Spinal cord (tissue), 10 donors: ENCODE measurements at places on chromosomes 6 and 20. TPM values are rescaled to one million over a fixed set of nuclear protein-coding genes. Genes with fewer than 3 reads are reported as not detected.

ZSCAN31 gene
- total RNA-seq, result 19.9 TPM

ZNF343 gene
- total RNA-seq, result 11.5 TPM

OR12D3 gene
- not detected for total RNA-seq

SLC24A3 gene
- total RNA-seq, result 17.5 TPM

BPIFA1 gene
- not detected for total RNA-seq

LINC00237 gene
- 4.4 TPM for total RNA-seq

PRRT1 gene
- 0.83 TPM for total RNA-seq

- no peak overlapping the region for H3K27ac ChIP-seq
- no peaks in the 10 kb centered on the region for H3K36me3 ChIP-seq
- H3K27me3 ChIP-seq, result no peaks in the 10 kb centered on the region
- H3K4me3 ChIP-seq, result no peak overlapping the region
Observed at GRCh38 chr6:89518352-89519055, 85.6 kb downstream of the ANKRD6 start.

GRCh38 chr6:3317741-3318211, 59.0 kb downstream of the PSMG4 start:
- no peak for DNase-seq
- peaks cover 17% of the 10 kb centered on the region for H3K36me3 ChIP-seq
- H3K4me3 ChIP-seq, result no peak overlapping the region
- H3K27ac ChIP-seq, result no peak overlapping the region

DNA sequence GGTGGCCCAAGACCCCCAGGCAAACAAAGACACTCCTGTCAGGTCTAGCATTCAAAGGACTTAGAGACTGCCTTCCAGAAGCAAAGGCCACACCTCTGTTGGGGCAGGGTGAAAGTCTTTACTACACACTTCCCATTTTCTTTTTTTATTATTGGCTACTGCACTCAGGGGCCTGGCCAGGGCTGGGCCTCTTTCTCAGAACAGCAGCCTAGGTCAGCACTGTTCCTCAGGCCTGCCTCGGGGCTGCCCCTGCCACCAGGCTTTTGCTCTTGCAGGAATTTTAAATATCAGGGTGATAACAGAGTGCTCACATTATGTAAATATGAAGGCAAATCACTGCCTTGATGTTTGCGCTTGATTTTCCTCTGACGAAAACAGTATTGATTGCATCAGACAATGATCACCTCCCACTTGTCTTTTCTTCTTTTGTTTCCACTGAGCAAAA, 18.5 kb downstream of the GSTA4 start:
- H3K27ac ChIP-seq, result no peak overlapping the region
- DNase-seq, result no peak
- no peaks in the 10 kb centered on the region for H3K27me3 ChIP-seq
- H3K4me3 ChIP-seq, result no peak overlapping the region

GRCh38 chr20:45362804-45363610, at the start of gene SYS1:
Gene SYS1 (plus strand): TSS chr20:45363156. CDS start chr20:45363532, 376 bp downstream.
- H3K4me3 ChIP-seq, result peak within 1 kb of the TSS; percentile 90
- H3K36me3 ChIP-seq, result peaks cover 22% of the 10 kb centered on the region
- DNase-seq, result peak; percentile 100

DNA sequence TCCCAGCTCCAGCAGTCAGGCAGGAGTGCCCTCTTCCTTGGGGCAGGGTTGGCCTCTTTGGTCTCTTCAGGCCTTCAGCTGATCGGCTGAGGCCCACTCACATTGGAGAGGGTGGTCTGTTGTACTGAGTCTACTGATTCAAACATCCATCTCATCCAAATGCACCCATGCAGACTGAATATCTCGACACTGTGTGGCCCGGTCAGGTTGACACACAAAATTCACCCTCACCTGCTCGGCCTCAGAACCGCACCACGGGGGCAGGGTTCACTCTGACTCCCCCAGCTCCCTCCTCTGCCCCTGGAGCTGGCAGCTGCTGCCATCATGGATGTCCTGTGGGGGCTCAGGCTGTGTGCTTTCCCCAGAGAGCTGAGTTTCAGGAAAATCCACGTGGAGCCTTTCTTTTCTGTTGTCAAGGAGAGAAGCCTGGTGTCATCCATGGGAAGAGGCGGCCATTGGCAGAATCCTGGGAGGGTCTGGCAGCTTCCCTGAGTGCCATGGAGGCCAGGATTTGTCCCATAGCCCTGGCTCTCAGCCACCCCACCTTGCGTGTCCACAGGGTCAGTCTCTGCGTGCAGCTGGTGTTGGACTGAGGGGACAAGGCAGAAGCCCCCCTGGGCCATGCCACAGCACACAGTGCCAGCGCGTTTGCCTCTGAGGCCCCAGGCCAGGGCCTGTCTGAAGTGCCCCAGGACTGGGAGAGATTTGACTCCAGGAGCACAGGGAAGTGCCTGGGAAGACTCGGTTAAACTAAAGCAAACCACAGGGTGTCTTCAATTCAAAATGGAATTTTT, 114.1 kb downstream of the ERMARD start:
- DNase-seq, result no peak
- peaks cover 29% of the 10 kb centered on the region for H3K4me1 ChIP-seq
- H3K4me3 ChIP-seq, result no peak overlapping the region
- H3K27ac ChIP-seq, result no peak overlapping the region
- no peaks in the 10 kb centered on the region for H3K27me3 ChIP-seq

DNA sequence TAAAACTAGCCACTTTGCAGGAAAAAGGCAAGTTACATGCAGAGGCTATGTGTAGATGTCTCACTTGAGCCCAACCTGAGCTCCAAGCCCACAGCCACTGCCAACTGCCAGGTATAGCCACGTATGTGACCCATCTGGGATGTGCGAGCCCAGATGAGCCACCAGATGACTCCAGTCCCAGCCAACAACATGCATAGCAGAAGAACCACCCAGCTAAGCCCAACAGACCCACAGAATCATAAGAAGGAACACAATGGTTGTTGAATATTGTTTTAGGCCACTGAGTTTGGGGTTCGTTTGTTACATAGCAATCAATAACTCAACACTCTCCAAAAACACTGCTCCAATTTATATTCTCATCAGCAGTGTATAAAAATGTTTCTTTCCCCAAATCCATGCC, 16.3 kb downstream of the FAM50B start:
- H3K36me3 ChIP-seq, result no peaks in the 10 kb centered on the region
- no peak for DNase-seq
- peaks cover 7% of the 10 kb centered on the region for H3K4me1 ChIP-seq
- no peak overlapping the region for H3K27ac ChIP-seq
- H3K27me3 ChIP-seq, result no peaks in the 10 kb centered on the region

- peaks cover 3% of the 10 kb centered on the region for H3K27me3 ChIP-seq
- peaks cover 20% of the 10 kb centered on the region for H3K4me1 ChIP-seq
- no peak overlapping the region for H3K27ac ChIP-seq
- no peak overlapping the region for H3K4me3 ChIP-seq
- no peak for DNase-seq
Observed at GRCh38 chr6:168647271-168647670, 206.3 kb downstream of the SMOC2 start.

DNA sequence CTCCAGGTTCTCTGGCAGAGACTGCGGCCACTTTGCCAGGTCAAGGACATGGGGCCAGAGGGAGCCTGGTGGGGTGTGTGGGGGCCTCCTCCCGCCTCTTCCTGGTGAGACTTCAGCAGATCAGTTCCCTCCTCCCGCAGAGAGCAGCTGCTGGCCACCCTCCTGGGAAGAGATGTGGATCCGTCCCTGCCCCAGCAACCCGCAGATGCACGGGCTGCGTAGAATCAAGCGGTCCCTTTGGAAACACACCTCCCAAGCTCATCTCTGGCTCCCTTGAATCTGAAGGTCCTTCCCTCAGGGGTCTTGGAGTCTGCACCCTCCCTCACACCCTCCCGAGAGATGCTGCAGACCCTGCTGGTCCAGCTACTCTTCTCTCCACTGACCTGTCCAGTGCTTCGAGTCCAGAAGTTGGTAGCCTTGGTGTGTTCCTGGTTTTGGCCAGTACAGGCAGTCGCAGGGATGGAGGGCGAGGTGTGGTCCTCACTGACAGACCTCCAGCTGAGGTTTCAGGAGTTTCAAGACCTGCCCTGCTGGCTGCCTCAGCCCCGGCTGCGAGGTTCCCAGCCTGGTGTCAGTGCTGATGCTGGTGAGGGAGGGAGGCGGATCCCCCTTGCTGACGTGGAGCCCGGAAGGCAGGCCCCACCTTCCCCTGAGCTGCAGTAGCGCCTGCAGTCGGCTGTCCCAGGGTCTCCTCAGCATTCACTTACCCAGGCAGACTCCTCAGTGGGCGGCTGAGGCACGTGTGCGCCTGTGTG, at the start of gene NPBWR2:
TSS of gene NPBWR2 (minus strand) at position 585 of the 755 bp plus-strand sequence. CDS start 734 bp downstream, outside the sequence.
- H3K4me3 ChIP-seq, result no peak within 1 kb of the TSS
- H3K27me3 ChIP-seq, result no peaks in the 10 kb centered on the region
- no peak for DNase-seq
- peaks cover 5% of the 10 kb centered on the region for H3K36me3 ChIP-seq
- H3K4me1 ChIP-seq, result peaks cover 37% of the 10 kb centered on the region
- no peak within 1 kb of the TSS for H3K27ac ChIP-seq

- peak overlapping the region; percentile 100 for H3K27ac ChIP-seq
- no peaks in the 10 kb centered on the region for H3K27me3 ChIP-seq
Observed at GRCh38 chr6:26021001-26021349, 58.4 kb downstream of the TRIM38 start.

GRCh38 chr6:39822846-39823815, 31.0 kb downstream of the DAAM2 start:
- no peak overlapping the region for H3K4me3 ChIP-seq
- peaks cover 49% of the 10 kb centered on the region for H3K4me1 ChIP-seq
- peak overlapping the region; percentile 79 for H3K27ac ChIP-seq
- H3K27me3 ChIP-seq, result no peaks in the 10 kb centered on the region
- DNase-seq, result no peak
- H3K36me3 ChIP-seq, result peaks cover 3% of the 10 kb centered on the region

DNA sequence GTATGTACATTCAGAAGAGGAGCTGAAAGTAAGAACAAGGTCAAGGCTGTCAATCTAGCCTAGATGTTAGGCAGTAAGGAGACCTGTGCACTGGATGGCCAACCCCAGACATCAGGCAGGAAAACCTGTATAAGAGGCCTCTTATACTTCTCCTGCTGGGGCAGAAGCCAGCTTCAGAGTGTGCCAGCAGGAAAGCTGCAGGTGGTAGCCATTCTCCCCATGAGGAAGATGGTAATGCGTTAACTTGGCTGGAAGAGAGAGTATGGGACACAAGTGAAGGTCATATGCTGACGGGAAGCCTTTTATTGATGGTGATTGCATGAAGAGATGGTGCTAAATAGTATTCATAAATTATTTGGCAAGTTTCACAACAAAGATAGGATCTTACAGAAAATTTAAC, 20.6 kb downstream of the NHLRC1 start:
- no peak for DNase-seq
- H3K4me1 ChIP-seq, result no peaks in the 10 kb centered on the region
- H3K27ac ChIP-seq, result no peak overlapping the region
- H3K36me3 ChIP-seq, result no peaks in the 10 kb centered on the region

DNA sequence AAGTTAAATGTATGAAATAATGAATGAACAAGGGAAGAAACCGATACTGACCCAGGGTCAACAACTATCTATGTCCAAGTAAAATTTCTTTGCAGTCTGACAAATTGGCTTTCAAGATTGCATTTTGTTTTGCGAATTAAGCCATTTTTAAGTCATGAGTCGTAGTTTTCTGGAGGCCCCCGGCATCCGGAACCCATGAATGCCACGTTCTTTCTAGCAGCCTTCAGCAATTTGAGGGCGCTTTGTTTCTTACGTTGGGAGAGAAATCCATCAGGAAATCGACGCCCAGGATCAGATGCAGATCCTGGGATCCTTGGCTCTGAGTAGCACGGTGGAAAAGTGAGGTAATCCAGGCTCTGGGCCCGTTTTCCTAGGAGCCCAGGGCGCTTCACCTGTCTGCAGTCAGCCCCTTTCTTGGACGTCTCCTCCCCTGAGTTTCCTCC, 309 bp upstream of the ABRACL start:
- no peaks in the 10 kb centered on the region for H3K36me3 ChIP-seq
- peak overlapping the region; percentile 48 for H3K27ac ChIP-seq
- peaks cover 6% of the 10 kb centered on the region for H3K4me1 ChIP-seq
- peak; percentile 15 for DNase-seq

DNA sequence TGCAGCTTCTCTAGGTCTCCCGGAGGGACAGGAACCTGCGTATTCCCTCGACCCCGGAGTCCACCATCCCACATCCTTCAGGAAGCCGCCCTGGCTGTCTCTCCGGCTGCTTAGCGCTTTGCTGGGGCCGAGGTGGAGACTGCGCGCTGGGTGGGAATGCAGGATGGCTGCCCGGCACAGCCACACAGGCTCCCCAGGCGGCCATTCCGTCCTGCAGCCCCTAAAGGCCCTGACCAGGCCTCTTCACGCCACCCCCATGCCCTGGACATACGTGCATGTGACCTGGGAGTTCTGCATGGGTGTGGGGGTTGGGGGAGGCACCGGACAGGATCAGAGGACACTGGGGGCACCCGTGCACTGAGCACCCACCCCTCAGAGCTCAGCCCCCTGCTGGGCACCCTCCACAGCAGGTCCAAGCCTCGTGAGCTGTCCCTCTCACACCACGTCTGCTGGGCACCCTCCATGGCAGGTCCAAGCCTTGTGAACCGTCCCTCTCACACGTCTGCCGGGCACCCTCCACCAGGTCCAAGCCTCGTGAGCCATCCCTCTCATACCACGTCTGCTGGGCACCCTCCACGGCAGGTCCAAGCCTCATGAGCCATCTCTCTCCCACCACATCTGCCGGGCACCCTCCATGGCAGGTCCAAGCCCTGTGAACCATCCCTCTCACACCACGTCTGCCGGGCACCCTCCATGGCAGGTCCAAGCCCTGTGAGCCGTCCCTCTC, 40.4 kb upstream of the CHRNA4 start:
- no peak for DNase-seq
- no peaks in the 10 kb centered on the region for H3K27me3 ChIP-seq
- peaks cover 36% of the 10 kb centered on the region for H3K36me3 ChIP-seq
- H3K27ac ChIP-seq, result no peak overlapping the region

DNA sequence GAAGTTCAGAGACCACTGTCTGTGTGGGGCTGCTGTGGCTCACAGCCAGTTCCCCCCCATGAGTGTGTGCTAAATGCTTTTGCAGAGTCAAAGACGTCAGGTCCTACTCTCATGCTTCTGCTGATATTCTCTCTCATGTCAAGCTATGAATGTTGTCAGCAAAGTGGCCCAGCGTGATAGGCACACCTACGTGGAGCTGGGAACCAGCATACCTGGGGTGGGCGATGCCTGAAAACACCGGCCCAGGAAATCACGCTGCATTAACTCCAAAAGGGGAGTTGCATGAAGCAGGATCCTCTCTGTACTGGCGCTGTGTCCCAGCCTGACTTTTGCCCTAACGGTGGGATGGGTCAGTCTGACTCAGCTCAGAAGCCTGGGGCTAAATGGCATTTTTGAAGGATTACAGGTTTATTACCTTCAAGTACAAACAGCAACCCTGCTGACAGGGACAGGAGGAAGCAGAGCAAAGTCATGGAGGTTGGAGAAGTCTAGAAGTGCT, 9.0 kb upstream of the MRPS10 start:
- peaks cover 20% of the 10 kb centered on the region for H3K36me3 ChIP-seq
- H3K4me3 ChIP-seq, result no peak overlapping the region
- no peak for DNase-seq
- no peaks in the 10 kb centered on the region for H3K4me1 ChIP-seq
- H3K27ac ChIP-seq, result no peak overlapping the region

GRCh38 chr6:76697585-76697984, 625.1 kb upstream of the IMPG1 start:
- no peaks in the 10 kb centered on the region for H3K27me3 ChIP-seq
- no peak overlapping the region for H3K4me3 ChIP-seq
- DNase-seq, result no peak
- no peaks in the 10 kb centered on the region for H3K36me3 ChIP-seq
- H3K4me1 ChIP-seq, result no peaks in the 10 kb centered on the region
